ENCODE measurements at places on chromosomes 2 and 18.
A peak's percentile ranks its signal among the peaks of the same experiment; 100 is the strongest.

GRCh38 chr2:241372361-241372992 lies 16.4 kb downstream of the FARP2 start:
- DNase-seq, result no peak

DNA sequence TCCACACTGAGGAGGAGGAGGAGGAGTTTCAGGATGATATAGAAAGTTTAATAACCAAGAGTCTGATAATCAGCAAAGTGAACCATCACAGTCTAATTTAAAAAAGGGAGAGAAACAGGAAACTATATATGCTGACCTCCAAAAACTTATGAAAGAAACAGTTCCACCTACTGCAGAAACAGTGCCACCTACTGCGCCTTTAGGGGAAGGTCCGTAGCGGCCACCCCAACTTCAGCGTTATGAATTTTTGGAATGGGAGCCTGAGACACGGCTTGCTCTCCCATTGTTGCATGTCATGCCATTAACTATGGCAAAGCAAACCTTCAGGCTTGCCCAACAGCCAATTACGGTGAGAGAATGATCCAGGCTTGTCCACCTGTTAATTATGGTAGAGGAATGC lies 1719.2 kb upstream of the LRRTM1 start:
- no peak for DNase-seq

- no peak for DNase-seq
Measured at GRCh38 chr2:238997684-238998083, 149.8 kb downstream of the TWIST2 start.

DNA sequence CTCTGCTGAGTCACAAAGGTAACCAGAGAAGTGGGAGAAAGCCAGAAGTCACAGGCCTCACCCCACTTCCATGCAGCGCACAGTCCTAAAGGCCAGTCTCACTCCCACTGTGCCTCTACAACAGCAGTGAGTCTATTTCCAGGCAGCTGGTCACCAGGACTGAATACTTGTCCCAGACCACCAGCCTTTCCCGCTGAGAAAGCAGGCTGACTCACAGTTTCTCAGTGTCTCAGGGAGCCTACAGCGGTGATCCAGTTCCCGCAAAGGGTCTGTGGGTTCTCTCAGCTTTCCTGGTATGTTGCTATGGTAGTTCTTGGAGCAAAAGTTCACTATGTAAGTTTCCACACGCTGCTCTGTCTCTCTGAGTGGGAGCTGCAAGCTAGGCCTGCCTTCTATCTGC lies 622.5 kb downstream of the RNF144A start:
- no peak for DNase-seq

DNA sequence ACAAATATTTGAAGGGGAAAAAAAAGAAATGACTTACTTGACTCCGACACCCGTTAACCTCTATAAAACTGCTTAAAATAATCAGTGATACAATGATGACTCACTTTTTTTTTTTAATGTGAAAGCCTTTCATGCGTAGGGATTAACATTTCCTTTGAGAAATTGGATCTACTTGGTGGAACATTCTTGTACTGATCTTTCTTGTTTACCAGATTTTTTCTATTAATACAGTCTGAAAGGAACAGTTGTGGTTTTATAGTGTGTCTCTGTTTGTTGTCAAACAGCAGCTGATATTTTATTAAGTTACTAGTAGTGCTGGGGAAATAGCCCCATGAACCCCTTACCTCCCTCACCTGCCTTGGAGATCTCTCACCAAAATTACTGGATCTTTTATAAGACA lies 40.2 kb upstream of the NEB start:
- no peak for DNase-seq

DNA sequence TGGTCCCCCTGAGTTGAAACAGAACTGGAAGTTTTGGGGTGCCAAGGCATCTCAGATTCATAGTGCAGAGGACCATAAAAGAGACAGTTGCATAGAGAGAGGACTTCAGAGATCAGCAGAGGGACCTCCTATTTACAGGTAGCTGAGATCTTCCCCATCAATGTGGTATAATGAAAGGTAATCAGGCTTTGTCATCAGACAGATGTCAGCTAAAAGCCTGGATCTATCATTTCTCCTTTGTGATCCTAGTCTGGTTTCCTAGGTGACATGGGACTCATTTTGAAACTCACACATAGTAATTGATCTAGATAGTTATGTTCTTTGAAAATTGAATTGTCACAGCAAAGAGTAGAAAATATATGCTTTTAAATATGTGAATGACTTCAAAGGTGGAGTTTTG lies 443.5 kb upstream of the MAP2 start:
- DNase-seq, result no peak

DNA sequence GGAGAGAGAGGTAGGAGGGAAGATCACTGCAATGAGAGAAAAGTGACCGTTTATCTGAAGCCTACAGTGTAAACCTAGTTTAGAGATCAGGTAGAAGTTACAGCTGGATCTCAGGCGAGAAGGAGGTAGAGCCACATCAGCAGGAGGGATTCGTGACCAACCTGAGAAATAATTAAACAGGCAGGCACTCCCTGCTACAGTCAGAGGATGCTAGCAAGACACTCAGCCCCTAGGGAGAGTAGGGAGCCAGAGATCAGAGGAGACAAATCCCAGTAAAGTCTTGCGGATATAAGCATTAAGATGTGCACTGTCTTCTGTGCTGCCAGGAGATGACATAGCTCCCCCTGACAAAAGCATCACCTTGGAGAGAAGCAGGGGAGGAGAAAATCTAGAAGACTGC lies 629.1 kb upstream of the SLC39A10 start:
- no peak for DNase-seq

DNA sequence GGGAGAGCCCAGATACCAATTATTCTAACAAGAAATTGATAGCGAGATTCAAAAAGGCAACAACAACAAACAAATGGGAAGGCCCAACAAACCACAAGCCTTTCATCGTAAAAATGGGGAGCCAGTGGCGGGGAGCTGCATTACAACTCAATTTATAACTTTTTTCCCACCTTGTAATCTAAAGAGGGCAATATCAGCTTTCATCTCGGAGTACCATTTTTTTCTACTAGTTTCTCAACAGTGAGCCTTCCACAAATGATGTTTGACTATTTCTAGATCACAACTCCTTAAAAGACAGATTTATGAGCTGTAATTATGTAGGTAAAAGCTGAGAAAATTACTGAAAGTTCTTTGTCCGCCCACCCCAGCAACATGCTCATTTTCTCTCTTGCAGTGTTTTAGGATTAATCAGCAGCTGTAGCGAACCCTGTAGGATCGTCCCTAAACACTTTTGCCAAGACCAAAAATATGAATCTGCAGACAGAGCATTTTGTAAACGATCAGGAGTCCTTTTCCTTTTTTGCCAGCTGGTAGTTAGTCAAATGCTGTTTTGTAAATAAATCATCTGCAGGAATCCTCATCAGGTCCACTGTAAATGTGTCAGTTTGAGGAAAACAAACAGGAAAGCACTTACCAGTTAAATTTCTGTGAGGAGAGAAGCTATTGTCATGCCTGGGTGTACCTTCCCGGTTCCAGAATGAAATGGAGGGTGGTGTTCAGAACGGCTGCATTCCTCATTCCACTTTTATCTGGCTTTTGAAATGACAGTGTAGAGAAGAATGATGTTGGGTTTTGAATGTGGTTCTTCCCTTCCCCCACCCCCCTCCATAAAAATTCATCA lies 53.2 kb downstream of the EEF1B2 start:
- DNase-seq, result no peak

DNA sequence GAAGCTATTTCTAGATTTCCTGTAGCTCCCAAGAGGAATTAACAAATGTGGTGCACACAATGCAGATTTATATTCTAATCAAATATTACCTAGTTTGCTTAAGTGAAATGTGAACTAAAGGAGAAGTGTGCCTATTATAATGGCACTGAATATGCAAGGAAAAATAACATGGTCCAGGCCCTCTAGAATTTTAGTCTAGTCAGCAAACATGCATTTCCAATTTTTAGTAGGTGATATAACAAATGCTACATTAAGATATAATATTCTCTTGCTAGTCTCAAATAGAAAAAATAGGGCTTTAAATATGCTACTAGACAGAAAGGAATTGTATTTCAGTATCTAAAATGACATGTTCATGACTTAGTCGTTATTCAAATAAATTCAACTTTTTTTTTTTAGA lies 689.5 kb downstream of the TMEM182 start:
- no peak for DNase-seq

DNA sequence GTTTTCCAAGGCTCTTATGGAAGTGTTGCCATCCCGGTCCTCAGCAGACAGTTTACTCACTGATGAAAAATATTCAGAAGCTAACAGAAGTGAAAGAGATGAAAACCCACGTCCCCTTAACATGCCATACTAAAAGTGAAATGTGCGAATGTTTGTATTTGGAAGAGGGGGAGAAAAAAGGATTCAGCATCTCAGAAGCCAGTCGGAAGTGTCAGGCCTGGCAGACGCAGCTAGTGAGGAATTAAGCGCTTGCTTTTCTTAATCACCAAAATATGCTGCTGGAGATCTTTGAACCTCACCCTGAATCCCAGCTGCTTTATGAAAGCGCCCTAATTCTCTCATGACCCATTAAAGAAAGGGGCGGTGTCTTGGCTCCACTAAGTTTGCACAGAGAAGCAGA lies 653.7 kb downstream of the DCDC2C start:
- no peak for DNase-seq

DNA sequence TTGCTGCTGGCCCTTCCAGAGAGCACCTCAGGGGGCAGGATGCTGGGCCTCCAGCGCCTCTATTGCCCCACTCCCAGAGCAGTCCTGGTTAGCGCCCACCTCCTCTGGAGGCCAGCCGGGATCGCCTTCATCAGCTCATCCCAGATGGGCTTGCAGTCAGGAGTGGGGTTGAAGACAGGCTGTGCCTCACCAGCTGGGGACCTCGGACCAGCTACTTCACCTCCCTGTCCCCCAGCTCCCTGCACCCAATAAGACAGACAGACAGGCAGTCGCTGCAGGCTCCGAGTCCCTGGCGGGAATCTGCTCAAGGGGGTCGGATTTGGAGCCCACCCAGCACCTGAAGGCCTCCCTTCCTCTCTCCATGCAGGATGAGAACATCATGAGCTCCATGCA lies 18.9 kb upstream of the FAHD2A start:
- peak; percentile 10 for DNase-seq

DNA sequence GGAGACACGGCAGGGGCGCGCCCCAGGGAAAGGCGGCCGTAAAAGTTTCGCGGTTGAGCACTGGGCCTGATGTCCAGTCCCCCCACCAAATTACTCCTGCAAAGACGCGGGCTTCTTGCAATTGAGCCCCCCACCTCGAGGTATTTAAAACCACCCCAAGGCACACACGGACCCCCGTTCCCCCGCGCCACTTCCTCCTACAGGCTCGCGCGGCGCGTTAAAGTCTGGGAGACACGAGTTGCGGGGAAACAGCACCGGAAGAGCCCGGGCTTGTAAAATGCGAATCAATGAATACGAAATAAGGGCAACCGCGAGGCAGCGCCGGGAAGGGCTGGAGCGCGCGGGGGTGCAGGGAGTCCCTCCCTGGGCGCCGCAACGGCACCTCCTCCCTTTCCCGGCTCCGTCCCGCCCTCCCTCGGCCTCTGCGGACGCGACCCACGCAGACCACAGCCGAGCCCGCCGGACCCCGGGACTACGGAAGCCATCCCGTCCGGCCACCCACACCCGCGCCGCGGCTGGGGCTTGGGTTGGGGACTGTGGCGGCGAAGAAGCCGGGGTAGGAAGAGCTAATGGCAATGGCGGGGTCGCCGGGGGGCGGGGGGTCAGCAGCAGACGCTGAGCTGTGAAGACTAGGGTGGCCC lies 918 bp upstream of the NETO1 start:
- no peak for DNase-seq

- DNase-seq, result no peak
Measured at GRCh38 chr2:231183851-231184250, 14.6 kb upstream of the ARMC9 start.

- peak; percentile 67 for DNase-seq
Measured at GRCh38 chr2:174486563-174487107, at the start of gene GPR155. Gene GPR155, minus strand, starts transcription at chr2:174487029. Its CDS starts 5,073 bp downstream, at chr2:174481956.

DNA sequence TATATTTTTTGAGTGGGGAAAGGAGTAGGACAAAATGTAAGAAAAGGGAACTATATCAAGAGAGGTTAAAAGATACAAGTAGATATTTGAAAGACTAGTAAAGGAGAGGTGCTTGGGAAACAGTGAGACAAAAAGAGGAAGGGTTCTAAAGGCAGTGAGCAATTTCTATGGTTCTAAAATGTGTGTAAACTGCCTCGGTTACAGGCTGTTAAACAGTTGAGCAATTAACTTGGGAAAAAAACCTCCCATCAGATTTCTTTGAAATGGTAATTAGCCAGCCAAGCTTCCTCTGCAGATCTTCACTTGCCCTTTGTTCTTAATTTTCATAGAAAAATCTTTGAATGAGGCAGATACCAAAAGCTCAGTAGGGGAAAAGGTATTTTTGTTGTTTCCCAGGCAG lies 238.7 kb upstream of the KCNH7 start:
- no peak for DNase-seq

DNA sequence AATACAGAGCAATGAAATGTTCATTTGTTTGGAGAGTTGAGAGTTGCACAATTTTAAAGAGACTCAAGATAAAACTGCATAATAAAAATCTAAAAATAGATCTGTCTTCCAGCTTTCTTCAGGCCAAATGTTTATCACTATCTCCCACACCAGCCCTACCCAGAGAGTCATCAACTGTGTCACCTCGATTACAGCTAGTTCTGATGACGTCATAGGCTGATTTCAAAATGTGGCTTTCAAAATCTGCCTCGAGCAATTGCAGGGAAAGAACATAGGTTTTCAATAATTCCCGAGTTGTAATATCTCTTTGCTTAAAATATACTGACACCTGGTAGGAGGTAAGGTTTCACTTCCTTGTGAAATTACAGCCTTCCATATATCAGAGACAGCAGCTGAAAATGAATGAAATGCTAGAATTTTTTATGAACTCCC lies 677.6 kb upstream of the ID2 start:
- no peak for DNase-seq

DNA sequence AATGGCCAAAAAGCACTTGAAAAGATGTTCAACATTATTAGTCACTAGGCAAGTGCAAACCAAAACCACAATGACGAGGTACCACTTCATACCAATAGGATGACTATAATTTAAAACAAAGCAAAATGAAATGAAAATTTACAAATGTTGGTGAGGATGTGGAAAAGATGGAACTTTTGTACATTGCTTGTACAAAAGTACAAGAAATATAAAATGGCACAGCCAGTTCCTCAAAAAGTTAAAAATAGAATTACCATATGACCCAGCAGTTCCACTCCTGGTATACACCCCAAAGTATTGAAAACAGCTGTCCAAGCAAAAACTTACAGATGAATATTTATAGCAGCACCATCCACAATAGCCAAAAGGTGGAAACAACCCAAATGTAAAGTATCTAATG lies 107.8 kb upstream of the XPO1 start:
- DNase-seq, result no peak

DNA sequence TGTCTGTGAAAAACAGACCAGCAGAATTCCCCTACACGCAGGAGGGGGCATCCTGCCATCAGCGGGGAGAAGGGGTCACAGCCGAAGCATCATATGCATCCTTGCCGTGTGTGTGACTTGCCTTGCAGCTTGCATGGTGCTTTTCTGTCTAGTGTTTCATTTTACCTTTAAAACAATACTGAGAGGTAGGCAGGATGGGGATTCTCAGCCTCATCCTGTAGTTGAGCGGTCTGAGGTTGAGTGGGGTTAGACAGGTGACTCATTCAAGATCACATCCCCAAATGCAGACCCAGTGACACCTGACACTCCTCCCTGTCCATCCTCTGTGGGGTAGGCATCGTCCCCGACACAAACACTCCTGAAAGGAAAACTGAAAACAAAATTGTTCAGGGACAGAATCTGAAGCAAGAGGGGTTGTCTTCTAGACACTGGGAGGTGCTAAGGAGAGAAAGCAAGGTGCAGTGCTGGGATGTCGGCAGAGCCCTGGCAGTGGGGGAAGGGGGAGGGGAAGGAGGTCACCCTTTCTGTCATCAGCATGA lies 7.9 kb downstream of the ARL4C start:
- DNase-seq, result peak; percentile 69

GRCh38 chr2:16069933-16070647 lies 129.7 kb downstream of the MYCN start:
- no peak for DNase-seq

Data from stimulated activated CD8-positive, alpha-beta memory T cell treated with anti-CD3 and anti-CD28 coated beads, Interleukin-4, amount 100 ng/mL, for 48 hours (primary cell).